Fibroblast of gingiva (primary cell): ENCODE measurements at places on chromosomes 2 and 18.

DNA sequence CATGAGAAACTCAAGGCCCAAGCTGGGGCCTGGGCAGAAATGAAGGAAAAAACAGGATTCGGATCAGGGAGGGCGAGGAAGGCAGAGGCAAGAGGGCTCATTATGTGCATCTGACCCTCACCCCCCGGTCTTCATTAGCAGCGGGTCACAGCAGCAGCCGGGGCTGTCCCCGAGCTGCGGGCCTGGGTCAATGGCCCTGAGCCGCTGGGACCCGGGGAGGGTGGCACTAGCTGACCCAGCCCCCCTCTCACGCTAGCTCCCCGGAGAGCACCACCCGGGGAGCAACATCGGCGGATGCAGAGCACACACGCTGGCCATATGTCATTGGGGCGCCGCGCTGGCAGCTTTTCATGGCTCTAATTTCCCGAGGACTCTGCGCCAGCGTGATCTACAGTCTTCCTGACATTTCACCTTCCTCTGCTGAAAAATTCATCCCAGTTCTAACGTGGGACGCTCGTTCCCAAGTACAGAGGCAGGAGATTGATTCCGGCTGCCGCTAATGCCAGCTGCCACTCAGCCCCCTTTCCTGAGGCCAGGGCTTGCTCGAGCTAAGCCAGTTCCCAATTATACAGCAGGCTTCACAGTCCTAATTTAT, 63.7 kb downstream of the EIPR1 start:
- DNase-seq = no peak

DNA sequence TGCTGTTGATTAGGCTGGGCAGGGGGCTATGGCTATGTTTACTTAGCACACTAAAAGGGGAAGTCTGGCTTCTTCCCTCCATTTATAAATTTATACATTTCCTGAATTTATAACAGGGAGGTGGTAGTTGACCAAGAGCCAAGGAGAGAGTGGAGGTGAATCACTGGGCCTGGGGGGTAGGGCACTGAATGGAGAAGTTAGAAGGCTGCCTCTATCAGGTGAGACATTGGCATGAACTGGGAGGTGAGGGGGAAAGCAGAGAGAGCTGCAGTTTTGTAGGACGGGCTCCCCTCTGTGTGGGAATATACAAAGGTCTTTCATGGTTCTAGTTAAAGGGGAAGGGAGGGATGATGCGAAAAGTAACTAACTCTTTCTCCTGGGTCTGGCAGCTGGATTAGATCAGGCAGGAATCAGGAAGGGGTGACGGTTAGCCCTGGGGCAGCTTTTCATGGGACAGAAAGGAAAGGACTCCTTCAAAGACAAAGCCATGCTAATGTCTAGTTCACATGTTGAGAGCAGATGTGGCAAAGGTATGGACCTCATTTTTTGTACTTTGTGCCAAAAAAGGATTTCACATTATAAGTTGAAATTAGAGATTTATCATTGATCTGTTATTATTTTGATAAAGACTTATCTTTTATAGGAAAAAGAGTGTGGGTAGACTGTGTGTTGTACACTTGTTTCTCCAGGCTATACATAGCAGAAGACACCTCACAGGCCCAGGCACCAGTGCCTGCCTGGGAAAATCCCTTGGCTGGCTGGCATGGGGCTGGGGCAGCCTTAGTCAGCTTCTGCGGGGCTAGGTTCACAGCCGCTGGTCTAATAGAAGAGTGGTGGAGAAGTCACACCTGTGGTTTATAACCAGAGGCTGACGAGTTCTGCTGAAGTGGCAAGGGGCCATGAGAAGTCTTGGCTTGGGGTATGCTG, 158.7 kb downstream of the CLIP4 start:
- no peak for DNase-seq

DNA sequence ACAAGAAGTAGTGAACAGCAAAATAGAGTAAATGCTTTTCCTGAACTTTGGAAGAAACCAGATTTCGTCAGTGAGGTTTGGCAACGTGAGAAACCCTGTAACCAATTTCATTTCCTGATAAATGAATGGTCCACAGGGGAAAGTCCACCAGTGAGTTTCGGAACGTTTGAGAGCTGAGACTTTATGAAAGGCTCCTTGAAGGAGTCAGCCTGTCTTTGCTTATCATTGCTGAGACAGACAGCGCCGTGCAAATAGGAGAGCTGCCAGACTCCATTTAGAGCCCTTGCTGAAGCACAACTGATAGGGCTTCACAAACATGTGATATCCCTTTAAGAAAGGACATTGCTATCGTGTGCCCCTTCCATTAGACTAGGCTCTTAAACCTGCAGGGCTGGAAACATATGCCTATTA, 121.8 kb upstream of the SMAD7 start:
- peak; percentile 48 for DNase-seq

- no peak for DNase-seq
Observed at GRCh38 chr2:121849236-121849635, 93.8 kb downstream of the TSN start.

DNA sequence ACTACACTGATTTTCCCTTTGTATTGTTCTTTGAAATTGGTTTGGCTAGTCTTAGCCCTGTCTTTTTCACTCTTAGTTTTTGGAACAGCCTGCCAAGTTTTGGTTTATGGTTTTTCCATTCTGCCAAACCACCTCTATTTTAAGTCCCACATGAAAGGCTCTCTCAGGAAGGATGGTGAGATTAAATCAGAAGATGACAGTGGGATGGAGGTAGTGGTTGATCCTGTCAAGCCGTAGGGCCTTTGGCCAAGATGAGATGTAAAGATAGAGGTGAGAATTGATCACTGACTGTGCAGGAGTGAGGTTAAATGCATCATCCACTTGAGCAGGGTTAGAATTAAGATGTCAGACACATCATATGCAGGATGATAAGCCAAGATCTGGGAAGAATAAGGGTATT, 948.5 kb downstream of the SLC4A3 start:
- no peak for DNase-seq

- no peak for DNase-seq
Observed at GRCh38 chr18:35581898-35582641, 530 bp downstream of the GALNT1 start.

- no peak for DNase-seq
Observed at GRCh38 chr2:205464681-205465080, 217.6 kb upstream of the NRP2 start.

- DNase-seq = no peak
Observed at GRCh38 chr18:47748093-47748796, 182.2 kb downstream of the SMAD2 start.
